ENCODE measurements at places on chromosomes 4 and X.

- no peak for DNase-seq
Observed at GRCh38 chrX:9442056-9442455, 22.8 kb upstream of the TBL1X start.

GRCh38 chrX:24619647-24620046, 27.5 kb downstream of the PCYT1B start:
- peak; percentile 10 for DNase-seq

GRCh38 chrX:68758671-68759070, 70.2 kb upstream of the EFNB1 start:
- no peak for DNase-seq

GRCh38 chr4:29390921-29391320, 1329.2 kb upstream of the PCDH7 start:
- DNase-seq, result no peak

- DNase-seq, result no peak
Observed at GRCh38 chrX:7771788-7772438, 71.1 kb upstream of the VCX start.

DNA sequence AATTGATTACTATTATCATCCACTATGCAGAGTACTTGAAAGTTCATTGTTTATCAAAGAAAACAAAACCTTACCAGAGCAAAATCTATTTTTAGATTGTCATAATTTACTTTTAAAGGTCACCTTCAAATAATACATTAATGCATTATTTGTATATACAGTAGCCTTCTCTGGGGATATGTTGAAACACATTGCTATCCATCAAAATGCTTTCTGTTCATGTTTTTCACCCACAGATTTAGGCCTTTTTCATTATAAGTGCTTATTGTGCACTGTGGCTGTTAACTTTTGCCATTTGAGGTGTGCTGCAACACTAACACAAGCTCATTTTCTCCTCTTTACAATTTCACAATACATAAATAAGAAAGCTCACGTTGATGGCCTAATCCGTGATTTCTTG, 74.1 kb upstream of the ANKRD50 start:
- DNase-seq, result no peak

- DNase-seq, result no peak
Observed at GRCh38 chr4:160848489-160848888, 1315.3 kb downstream of the FSTL5 start.

- no peak for DNase-seq
Observed at GRCh38 chr4:121822796-121823504, 733 bp downstream of the CCNA2 start.

DNA sequence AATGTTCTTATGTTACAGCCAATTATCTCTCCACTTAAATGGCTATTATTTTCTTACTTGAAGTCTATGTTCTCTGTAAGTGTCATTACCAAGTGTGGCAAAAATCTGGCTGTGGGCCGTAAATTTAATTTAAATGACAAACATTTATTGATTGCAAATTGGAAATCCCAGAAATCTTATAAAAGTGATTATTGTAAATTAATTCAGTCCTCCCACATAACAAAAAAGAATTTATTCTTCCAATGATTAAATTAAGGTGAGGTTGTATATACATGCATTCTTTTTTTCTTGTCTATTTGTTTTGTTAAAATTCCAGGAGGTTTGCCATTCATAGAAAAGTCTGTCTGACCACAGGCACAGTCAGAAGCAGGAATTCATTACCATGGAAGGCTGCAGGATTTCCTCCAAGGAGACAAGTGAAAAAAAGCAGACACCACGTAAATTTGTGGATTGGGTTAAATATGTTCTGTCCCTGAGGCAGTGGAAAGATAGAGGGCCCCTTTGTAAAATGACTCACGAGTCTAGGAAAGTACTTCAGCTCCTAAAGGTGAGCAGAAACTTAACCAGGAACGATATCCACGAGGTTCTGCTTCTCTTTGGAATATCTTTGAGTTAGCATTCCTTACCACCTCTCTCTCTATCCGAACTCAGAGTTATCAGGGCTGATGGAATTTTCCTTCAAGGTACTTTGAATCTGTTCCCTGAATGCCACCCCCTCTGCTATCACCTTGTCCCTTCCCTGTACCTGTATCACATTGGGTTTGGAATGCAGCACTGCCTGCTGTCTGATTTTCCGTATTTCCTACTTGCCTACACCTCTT, 10.7 kb downstream of the PPARGC1A start:
- no peak for DNase-seq

DNA sequence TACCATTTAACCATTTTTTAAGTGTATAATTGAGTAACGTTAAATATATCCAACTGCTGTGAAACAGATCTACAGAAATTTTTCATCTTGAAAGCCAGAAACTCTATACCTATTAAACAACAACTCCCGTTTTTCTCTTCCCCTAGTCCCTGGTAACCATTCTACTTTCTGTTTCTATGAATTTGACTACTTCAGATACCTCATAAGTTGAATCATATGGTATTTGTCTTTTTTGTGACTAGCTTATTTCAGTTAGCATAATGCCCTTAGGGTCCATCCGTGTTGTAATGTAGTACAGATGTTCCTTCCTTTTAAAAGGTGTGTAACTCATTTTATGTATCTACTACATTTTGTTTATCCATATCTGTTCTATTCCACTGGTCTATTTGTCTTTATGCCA, 48.7 kb downstream of the STAG2 start:
- no peak for DNase-seq

GRCh38 chr4:78774417-78774816, 1.7 kb upstream of the BMP2K start:
- DNase-seq, result no peak

All from NCI-H774 (cell line).